ENCODE measurements at places on chromosomes 4 and X.
A peak's percentile ranks its signal among the peaks of the same experiment; 100 is the strongest.

- no peak for DNase-seq
Observed at GRCh38 chr4:114226968-114227760, 247.7 kb upstream of the ARSJ start.

- DNase-seq, result no peak
Observed at GRCh38 chr4:187484186-187484585, 511.4 kb upstream of the ZFP42 start.

DNA sequence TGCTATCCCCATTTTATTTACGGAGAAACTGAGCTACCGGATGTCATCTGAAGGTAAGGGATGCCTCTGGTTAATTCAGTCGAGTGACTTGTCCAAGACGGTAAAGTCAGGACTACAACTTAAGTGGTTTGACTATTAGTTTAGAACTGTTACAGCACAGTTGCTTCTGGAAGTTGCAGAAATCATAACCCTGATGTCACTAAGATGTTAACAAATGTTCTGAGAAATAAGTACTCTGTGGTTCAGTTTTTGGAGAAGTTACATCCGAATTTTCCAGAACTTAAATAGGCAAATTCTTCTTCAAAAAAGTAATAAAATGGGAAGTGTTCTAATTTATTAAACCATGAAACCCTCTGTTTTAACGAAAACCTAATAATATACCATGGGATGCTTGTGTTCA lies 3.1 kb downstream of the PPA2 start:
- DNase-seq, result no peak

GRCh38 chr4:10069075-10069642 lies 47.4 kb downstream of the WDR1 start:
- DNase-seq, result no peak

DNA sequence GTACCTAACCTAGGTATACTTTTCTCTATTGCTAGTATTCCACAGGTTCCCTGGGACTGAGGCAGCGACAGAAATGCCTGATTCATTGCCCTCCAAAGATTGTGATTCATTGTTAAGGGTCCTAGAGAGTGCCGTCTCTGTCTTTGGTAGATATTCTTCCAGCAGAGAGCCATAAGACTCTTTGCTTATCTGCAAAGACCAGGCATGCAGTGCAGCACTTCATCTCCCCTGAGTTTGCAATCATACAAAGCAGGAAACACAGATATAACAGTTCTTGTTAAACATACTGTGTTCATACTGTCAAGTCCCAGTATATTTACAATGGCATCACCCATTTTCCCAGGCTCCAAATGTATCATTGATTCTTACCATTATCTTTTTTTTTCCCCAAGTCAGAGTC lies 47.7 kb downstream of the KLF8 start:
- DNase-seq, result no peak

GRCh38 chr4:80202741-80203553 lies 5.6 kb downstream of the PRDM8 start:
- peak; percentile 49 for DNase-seq

DNA sequence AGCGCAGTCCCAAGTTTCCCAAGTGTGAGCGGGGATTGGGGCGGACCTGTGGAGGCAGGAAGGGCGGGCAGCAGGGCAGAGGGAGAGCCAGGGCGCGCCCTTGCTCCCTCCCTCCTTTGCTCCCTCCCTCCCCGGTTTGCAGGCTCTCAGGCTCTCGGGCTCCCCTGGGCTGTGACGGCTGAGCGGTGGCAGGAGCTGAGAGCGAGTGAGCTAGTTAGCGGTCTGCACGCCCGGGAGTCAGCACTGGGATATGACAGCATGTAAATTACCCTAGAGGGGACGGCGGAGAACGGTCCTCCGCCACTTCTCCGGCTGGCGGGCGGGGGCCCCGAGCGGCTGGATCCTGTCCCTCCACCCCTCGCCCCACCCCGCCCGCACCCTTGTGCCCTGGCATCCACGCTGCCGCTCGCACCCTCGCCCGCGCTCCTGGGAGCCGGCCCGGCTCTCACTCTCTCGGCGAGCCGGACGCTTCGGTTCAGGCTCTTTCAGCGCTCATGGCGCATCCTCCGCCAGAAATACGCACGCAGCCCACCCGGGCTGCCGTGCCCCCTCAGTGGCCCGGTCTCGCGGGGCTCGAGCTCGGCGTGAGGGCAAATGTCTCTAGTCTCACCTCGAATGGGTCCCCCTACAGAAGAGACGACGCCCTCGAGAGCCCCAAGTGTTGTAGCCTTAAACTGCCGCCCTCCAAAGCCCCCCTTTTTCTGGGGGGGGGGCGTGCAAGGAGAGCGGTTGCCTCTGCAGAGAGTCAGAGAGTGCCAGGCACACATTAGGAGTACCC lies at the start of gene TSC22D3:
TSS of gene TSC22D3 (minus strand) at position 54 of the 778 bp plus-strand sequence. CDS start 368 bp downstream, outside the sequence.
- DNase-seq, result peak; percentile 48

DNA sequence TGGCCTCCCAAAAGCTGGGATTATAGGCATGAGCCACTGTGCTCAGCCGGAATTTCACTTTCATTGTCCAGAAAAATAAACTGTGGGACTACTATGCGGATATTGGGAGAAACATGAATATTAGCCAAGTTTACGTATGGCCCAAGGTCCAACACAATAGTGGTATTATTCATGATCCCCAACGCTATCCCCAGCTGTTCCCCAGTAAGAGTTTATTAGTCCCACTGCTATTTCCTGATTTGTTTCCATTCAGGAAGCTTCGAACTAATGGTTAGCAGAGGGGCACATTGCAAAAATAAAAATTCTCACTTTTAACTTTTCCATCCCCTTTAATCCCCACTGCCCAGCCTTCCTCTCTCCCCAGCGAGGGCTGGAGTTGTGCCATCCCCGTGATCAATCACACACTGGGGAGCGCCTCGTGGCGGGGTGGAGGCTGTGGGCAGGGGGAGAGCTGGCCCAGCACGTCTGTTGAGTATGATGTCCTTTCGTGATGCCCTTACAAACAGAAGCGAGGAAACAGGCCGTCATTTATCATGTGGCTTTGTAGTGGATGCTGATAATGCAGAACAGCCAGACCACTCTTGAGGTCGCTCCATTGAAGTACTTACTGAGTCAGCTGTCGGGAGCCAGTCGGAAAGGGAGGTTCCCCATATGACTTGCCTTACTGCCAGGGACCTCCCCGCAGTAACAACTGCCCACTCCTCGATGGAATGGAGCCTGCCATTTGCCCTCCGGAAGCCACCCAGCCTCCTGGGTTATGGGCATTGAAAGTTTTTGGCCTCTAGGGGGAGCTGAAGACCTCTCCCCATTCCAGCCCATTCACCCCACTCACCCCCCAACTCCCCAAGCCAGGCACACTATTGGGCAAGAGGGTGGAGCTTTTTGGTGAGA lies 117.0 kb downstream of the KDR start:
- DNase-seq, result no peak

GRCh38 chr4:46185766-46186165 lies 61.9 kb upstream of the GABRG1 start:
- no peak for DNase-seq

DNA sequence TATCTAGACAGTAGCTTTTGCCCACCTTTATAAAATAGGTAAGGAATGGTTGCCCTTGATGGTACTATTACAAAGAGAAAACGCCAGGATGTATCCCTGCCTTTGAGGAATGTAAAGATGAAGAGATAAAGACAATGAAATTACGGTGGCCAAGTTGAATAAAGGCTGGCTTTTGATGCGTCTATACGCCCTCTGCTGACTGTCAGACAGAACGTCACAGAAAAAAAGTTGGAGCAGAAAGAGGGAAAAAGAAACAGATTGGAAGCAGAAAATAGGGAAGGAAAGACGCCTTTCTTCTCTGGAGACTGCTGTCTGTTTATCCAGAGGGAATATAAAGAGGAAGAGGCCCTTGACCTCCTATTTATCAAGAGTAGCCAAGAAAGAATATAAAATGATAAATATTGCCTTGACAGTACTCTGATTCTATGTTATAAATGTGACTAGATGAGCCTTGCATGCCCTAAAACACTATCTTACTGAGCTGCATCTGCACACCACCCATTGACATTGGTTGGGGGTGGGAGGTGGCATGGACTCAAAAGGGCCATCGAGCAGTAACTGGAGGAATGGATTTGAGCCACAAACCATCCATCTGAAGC lies 30.6 kb downstream of the PCDH19 start:
- DNase-seq, result no peak

- DNase-seq, result no peak
Observed at GRCh38 chr4:132818091-132818490, 331.0 kb upstream of the PCDH10 start.

- no peak for DNase-seq
Observed at GRCh38 chrX:46715997-46716396, 42.9 kb downstream of the SLC9A7 start.

GRCh38 chr4:156029691-156030090 lies 76.0 kb upstream of the CTSO start:
- DNase-seq, result no peak

DNA sequence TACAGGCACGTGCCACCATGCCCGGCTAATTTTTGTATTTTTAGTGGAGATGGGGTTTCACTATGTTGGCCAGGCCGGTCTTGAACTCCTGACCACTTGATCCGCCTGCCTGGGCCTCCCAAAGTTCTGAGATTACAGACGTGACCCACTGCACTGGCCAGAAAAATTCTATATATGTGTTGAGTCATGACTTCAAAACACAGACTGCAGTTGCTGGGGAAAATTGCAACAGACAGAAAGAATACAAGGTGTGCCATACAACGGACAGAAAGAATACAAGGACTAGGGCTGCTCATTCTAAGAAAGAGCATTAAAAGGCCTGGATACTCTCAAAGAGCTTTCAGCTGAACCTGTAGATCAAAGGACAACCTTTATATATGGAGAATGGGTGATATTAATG lies 109.6 kb upstream of the ACSL4 start:
- DNase-seq, result no peak

DNA sequence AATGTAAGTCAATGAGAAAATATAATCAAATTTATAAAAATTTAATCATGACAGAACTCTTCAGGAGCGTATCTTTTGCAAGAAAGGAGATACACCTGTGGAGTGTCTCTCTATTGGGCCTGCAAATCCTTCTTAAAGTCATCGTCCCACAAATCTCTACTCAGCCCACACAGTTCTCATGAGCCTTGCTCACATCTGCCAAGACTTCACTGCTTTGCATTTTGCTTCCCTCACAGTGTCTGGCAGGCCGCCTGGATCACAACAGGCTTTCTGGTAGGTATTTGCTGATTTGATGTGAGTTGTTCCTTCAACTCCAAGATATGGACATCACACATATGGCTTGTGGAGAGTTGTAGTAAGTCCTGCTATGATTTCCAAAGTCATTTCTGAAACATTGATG lies 183.1 kb upstream of the ARX start:
- DNase-seq, result no peak

DNA sequence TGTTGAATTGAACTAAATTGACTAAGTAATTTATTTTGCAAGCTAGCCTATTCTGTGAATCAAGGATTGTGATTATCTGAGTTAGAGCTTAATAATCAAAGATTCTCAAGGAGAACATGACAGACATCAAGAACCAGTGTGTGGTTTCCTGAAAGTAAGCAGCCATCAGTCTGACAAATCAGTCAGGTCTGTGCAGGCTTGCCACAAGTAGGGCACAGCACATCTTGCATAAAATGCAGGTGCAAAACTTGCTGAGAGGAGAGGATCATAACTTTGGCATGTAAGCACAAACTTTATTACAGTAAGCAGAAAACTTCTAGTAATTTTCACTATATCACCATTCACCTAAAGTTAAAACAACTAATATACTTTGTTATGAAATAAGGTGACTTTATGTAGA lies 22.5 kb downstream of the FAM241A start:
- DNase-seq, result no peak

- DNase-seq, result no peak
Observed at GRCh38 chr4:121308328-121308663, 72.5 kb downstream of the QRFPR start.

DNA sequence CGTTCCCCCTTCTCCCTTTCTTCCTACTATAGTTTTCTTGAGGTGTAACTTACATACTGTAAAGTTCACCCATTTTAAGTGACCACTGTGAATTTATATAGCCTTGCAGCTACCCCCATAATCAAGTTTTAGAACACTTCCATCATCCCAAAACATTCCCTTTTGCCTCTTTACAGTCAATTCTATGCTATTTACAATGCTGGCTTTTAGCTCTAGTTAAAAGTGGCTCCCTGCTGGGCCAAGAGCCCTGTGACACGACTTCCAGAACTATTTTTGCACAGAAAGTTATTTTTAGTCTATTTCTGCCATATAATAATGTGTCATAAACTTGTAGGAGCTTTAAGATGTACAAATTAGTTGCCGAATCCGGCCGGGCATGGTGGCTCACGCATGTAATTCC lies 26.9 kb downstream of the MAP7D2 start:
- DNase-seq, result no peak

DNA sequence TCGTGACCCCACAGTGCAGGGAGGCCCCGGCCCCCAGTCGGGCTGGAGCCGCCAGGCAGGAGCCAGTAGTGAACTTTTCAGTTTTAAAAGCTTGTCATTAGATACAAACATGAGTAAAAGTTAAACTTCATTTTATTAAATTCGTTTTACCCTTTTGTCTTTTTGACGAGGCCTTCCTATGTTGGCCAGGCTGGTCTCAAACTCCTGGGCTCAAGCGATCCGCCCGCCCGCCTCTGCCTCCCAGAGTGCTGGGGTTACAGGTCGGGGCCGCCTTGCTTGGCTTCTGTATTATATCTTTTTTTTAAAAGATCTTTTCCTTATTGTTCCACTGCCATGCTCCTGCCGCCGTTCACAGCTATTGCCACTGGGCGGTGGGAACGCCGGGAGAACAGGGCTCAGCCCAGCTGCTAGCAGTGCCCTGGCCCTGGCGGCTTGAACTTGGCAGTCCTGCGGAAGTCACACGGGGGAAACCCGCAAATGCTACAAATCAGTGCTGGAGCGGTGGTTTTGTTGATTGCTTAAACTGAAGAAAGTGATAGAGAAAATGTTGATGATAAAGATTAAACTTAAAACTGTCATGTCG lies 968 bp upstream of the NELFA start:
- DNase-seq, result peak; percentile 70

GRCh38 chr4:3465698-3466671 lies 2.9 kb downstream of the DOK7 start:
- DNase-seq, result no peak

- DNase-seq, result no peak
Observed at GRCh38 chrX:132704769-132705168, 215.9 kb upstream of the MBNL3 start.

DNA sequence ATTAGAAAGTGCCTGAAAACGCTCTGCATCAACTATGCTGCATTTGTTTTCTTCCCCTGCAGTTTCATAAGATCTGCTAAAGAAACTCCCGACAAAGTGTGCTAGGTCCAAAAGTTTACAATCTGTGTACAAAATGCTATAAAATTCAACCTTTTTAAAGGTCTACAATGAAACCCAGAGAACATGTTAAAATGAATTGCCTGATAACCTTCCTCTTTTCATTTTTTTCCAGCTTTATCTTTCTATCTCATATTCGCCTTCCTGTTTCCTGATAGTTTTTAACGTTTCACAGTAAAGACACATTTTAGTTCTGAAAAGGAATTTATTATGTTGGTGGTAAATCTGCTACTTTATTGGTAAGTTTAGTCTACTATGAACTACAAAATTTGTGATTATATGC lies 9.5 kb upstream of the HPGDS start:
- DNase-seq, result no peak

Data from NCI-H1092 (cell line).